AML-193 (cell line): ENCODE measurements at places on chromosomes 2 and 18.

- no peak for DNase-seq
Observed at GRCh38 chr2:106997204-106997603, 111.2 kb upstream of the ST6GAL2 start.

DNA sequence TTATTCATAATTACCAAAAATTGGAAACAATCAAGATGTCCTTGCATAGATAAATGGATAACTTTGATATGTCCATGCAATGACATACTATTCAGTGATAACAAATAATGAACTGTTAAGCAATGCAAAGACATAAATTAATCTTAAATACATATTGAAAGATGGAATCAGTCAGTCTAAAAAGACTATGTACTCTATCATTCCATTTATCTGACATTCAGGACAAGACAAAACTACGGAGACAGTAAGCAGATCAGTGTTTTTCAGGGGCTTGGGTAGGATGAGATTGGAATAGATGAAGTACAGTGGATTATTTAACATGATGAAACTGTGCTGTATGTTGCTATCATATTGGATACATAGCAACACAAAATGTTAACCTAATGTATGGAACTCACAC lies 21.3 kb upstream of the ZNF804A start:
- no peak for DNase-seq

DNA sequence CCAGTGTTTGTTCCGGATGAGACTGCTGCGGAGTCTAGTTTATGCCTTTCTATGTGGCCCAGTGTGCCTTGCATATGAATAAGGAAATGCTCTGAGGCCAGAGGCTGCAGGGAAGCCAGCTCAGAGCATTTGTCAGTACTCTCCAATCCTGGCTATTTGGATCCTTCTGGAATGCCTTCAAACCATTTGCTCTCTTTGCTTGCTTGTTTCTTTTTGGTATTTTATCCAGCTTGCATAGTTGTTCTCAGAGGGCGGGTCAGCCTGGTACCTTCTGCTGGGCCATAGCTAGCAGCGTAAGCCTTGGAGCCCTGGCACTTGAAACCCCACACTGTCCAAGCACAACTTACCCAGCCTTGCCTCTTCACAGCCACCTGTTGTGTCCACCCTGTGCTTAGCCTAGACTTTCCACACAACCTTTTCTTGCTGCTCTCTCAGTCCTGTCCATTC lies 20.5 kb downstream of the CENPO start:
- no peak for DNase-seq

GRCh38 chr2:75896779-75897366 lies 186.2 kb upstream of the GCFC2 start:
- peak; percentile 5 for DNase-seq

DNA sequence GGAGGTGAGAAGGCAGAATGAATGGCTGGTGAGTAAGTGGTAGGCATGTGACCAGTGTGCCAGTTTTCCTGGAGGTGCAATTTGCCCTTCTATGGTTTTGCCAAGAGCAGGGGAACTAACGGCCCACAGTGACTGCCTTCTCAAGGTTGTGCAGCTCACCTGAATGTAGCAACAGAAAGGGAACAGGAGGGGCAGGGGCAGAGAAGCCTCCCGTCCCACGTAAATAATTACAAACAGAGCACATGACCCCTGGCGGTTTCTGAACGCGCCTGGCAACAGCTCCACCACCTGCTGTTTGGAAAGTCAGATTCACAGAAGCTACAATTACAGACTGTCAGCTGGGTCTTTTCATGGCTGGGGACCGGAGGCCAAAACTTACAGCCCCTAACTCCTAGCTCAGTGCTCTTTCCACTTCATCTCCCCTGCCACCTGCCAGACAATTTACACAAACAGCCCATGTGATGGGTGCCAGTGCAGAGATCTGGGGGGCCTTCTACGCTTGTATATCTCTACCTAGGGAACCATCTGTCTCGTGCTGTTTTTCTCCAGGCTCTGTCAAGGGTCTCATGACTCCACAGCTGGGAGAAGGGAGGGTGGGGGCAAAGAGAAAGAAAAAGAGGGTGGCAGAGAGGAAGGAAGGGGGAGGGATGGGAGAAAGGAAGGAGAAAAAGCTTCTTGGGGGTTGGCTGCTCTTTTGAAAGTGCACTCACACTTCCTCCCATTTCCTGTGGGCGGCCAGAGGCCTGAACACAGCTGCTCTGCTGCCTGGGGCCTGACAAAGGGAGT lies 69.6 kb downstream of the POLR1A start:
- DNase-seq, result peak; percentile 87

- DNase-seq, result no peak
Observed at GRCh38 chr18:32025744-32026143, 7.1 kb downstream of the RNF125 start.

GRCh38 chr2:118292991-118293390 lies 204.7 kb downstream of the INSIG2 start:
- no peak for DNase-seq

DNA sequence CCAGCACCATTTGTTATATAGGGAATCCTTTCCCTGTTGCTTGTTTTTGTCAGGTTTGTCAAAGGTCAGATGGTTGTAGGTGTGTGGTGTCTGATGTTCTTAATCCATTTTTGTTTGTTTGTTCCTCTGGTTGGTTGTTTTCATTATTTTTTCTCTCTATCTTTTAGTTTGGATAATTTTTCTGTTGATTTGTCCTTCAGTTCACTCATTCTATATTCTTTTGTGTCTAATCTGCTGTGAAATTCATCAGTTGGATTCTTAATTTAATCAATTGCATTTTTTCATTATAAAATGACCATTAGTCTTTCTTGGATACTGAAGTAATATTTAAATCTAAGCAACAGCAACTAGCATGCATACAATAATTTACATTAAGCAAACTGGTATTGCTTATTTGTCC lies 206.7 kb upstream of the TRIB2 start:
- DNase-seq, result no peak

DNA sequence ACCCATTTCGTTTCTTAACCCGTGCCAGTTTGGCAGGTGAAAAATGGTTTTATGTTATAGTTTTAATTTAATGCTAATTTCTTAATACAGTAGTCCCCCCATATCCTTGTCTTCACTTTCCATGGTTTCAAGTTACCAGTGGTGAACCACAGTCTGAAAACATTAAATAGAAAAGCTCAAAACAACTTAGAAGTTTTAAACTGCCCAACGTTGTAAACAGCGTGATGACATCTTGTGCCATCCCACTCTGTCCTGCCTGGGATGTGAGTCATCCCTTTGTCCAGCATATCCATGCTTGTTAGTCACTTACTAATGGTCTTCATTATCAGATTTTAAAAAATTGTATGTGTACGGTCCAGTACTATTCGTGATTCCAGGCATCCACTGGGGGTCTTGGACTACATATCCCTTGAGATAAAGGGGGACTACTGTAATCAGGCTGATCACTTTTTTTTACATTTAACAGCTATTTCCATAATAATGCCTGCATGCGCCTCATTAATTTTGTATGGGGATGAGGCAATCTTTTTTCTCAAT lies 31.9 kb downstream of the SLC66A3 start:
- no peak for DNase-seq
